T-helper 22 cell (primary cell): ENCODE measurements at places on chromosomes 12 and 14.

- no peak for DNase-seq
Measured at GRCh38 chr12:88520436-88520820, 59.8 kb downstream of the KITLG start.

GRCh38 chr14:88188745-88189416 lies 134.2 kb downstream of the KCNK10 start:
- DNase-seq, result no peak

DNA sequence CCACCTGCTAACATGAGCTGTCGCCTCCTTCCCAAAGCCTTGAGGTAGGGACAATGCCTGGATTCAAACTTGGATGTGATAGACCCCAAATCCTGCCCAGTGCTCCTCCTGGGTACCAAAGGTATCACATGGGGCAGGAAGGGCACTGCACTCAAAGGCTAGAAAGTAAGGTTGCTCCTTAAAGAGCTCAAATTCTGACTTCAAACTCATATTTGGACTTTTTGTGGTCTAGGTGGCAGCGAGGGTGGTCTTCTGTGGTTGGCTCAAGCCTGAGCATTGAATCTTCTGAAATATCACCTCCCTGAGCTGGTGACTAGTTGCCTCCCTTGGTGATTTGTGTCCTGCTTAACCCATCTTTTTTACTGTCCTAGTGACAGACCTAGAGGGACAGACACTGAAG lies 8.3 kb upstream of the RNASE4 start:
- no peak for DNase-seq

DNA sequence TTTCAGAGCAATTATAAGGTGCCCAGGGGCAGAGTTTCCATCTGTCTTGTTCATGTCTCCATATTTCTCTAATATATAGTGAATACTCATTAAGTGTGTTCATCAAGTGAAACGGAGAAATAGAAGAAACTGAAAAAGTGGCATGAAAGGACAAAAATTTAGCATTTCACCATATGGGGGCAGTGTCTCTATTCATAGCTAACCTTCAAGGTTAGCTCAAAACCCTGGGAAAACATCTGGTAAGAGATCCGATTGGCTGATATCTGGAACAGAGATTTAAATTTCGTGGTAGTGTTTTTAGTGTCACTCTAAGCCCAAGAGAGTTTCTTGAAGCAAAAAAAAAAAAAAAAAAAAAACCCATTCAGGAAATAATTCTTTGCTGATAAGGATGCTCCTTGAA lies 367.5 kb downstream of the DAD1 start:
- DNase-seq, result no peak

GRCh38 chr12:79737875-79738718 lies 47.3 kb upstream of the PAWR start:
- no peak for DNase-seq

DNA sequence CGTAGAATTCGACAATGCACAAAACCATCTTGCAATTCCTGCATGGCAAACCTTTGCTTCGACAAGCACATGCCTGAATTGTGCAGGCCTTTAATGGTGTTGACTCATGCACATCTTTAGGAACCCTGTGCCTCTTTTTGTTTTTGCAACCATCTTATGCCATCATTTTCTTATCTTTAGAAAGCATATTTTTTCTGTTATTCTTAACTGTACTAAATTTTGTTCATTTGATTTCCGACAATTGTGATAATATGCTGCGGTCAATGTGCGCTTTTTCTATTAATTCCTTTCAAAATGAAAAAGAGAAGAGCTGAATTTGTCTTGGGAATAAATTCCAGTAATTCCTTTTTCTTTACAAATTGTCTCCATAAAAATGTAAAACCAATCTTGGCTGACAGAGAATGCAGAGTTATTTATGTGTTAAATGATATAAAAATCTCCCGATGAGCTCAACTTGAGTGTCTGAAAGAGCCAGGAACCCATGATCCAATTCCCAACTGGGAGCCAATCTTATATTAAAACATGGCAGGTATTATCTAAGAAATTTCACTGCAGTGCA lies 20.1 kb upstream of the CDK17 start:
- DNase-seq, result no peak

- DNase-seq, result no peak
Measured at GRCh38 chr14:100898465-100898864, 5.1 kb downstream of the RTL1 start.

GRCh38 chr12:19561411-19561961 lies 122.2 kb downstream of the AEBP2 start:
- DNase-seq, result no peak

DNA sequence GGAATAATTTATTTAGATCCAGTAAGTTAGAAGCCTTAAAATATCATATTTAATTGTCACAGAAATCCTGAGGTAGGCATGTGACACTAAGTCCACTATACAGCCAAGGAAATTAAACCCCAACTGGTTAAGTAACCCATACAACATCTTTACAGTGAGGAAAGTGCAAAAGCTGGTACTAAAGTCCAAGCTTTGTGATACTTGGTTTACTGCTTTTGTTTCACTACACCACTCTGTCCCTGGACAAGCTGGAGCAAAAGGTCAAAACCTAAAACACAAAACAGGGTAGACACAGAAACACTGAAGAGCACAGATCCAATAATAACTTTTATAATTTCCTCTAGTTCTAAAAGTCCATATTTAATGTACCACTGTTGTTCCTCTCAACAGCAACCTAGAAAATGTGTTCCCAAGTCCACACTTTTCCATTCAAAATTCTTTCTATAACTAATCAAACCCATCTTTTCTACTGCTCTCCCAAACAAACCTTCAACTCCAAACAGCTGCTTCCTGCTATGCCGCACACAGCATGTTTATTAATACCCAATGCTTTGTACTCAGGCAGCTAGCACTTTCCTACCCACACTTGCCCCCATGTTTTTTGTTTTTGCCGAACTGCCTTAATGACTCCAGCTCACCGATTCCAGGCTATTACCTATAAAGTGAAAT lies 90.9 kb downstream of the MED13L start:
- no peak for DNase-seq

DNA sequence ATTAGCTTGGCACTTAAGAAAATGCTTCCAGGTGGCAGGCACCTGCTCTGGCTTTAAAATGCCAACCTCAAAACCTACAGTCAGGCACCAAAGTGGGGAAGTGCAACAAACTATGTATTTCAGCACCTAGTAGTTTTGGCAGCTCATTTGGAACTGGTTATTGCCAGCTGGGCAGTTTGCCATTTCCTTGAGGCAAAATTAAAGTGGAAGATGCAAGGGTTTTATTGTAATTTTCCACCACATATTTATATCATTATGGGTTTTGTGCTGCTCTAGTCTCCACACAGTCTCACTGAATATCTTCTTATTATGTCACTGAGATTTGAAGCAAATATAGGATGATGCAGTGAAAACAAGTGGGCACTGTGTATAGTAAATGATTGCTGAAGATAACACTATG lies 117.0 kb downstream of the PRKD1 start:
- DNase-seq, result no peak

GRCh38 chr14:100325231-100325632 lies 2.1 kb downstream of the SLC25A47 start:
- DNase-seq, result no peak

- no peak for DNase-seq
Measured at GRCh38 chr12:123133701-123134100, 17.2 kb downstream of the PITPNM2 start.

DNA sequence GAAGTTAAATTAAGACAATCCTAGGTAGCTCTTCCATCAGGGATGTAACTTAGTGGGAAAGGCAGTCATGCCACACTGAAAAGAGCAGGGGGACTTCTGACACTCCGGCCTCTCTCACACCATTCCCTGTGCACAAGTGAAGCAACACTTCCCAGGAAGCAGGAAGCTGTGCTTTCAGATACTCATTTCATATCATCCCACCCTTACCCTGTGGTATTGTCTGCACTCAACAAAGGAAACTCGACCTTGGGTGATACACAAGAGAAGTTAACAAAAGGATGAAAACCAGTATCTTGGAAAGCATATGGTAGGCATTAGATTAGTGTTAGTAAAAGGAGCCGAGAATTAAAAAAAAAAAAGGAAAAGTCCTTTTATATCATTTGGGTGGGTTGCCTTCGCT lies 61.3 kb upstream of the MDM1 start:
- no peak for DNase-seq

DNA sequence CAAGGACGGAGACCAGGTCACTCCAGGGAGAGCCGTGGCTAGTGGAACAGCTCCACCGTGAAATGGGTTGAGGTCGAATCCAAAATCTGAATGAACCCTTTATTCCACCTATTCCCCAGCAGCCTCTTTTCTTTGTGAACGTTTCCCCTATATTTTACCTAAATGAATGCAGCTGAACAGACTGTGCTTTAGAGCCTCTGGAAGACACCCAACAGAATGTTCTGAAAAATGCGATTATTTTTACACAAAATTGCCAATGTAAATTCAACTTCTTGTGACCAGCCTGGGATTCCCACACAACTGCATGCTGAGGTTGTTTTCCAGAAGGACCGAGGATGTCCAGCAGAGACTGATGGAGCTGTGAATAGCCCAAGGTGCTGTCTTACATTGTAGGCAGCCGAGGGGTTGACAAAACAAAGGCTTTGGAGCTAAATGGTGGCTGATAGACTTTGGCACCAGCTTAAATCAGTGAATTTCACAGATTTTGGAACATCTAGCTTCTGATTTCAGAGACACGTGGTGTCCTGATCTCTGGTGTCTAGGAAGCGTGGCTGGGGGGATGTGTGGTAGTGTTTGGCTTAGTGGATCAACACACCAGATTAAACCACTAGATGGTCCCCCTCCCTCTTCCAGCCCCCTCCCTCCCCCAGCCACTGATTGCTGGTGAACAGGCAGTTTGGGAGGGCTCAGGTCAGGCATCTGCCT lies 150.4 kb downstream of the ZNF664 start:
- DNase-seq, result no peak

DNA sequence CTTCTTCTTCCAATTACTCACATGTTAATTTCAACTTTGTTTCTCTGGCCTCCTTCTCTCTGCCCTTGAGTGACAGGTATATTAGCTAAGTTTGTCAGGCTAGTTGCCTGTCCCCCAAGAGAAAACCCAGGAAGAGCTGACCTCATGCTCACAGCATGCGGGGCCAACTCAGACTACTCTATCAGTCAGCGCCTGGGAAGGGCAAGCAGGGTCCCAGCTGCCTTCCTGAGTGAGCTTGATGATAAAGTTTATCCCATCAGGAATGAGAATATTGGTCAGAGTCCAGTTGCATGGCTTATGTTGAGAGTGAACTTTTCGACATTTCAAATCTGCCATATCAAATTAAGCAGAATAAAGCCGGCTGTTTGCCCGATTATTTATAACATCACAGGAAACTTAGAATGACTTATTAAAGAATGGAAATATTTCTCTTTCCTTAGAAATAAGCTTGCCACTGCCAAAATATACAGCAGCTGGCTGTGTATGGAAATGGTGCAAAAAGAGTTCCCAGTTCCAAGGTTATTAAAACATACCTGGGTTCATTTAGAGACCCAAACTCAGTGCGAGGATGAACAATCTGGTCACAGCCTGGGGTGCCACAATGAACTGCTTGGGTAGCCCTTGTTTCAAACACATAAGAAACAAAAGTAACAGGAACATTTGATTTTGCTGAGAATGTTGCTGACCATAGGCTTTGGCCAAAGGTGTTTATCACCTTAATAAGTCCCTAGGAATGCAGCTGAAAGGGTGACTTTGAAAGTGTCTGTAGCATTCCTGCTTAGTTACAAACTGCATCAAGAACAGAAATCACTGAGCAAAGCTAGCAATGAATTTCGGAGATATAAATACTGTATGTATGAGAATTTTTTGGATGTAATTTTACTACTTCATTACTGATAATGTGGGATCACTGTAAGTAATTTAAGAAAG lies 1553.8 kb upstream of the FLRT2 start:
- DNase-seq, result no peak

- DNase-seq, result no peak
Measured at GRCh38 chr12:117140397-117141096, 41.3 kb upstream of the TESC start.

DNA sequence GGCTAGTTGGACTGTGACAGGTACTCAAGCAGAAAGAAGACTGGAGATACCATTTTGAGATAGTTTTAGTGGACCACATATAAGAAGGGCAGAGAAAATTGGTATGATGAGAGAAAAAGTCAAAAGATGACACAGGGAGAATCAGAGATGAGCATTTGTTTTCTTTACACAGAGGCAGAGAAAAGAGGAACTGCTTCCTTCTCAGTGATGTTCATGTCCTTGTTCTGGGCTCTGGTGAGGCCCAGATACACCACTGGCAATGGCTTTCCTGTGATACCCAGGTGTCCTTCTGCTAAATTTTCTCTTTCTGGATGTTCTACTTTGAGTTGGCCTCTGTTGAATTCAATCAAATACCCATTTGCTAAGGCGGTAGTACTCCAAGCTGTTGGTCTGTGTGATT lies 1782.7 kb upstream of the SEL1L start:
- no peak for DNase-seq

DNA sequence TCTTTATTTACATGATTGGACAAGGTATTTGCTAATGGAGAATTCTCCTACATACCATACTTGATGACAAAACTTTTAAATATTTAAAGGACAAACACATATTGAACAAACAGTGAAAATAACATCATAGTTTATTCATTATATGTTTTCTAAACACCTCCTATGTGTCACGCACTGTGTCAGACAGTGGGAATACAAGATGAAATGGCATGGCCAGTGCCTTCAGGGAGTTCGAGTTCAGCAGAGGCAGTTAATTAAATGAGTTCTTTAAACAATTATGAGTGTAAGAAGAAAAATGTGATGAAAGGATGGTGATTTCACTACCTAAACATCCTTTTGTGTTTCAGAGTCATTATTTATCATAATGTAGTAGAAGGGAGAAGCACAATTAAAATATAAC lies 159.8 kb downstream of the KCNH5 start:
- DNase-seq, result no peak

DNA sequence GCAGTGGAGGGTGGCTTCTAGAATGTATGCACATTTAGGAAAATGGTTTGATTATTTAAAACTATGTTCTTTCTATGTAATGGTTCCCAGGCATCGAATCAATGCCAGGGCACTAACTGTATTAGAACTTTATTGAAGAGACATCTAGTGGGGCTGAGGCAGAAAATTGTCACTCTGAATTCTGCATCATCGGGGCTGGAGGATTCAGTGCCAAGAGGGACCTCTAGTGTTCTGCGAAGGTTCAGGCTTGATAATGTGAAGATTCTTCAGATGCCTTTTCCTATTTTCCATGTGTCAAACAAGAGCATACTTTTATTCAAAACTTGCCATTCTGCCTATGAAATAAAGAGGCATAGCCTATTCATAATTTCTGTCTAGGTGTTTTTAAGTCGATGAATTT lies 146.3 kb downstream of the CAND1 start:
- DNase-seq, result no peak

GRCh38 chr12:83759906-83760305 lies 1073.2 kb downstream of the TMTC2 start:
- no peak for DNase-seq

DNA sequence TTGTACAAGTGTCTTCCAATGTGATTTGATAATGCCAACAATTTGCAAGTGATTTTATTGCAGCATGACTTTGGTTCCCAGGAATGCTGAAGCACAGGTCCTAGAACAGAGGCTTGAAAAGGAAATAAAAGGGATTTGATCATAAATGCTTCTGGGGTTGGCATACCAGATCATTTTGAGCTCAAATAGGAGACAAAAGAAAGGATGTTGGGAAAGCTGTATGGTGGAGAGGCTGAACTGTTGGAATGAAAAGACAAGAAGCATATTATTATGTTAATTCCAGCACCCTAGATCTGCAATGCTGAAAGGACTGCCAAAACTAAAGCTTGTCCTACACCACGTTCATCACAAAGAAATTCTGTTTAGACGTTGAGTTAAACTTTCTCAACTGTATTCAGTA lies 143.1 kb downstream of the BICD1 start:
- DNase-seq, result no peak

- no peak for DNase-seq
Measured at GRCh38 chr12:122738571-122738970, 7.9 kb upstream of the HCAR1 start.
